DMS153 (cell line): ENCODE measurements at places on chromosomes 5 and 9.

DNA sequence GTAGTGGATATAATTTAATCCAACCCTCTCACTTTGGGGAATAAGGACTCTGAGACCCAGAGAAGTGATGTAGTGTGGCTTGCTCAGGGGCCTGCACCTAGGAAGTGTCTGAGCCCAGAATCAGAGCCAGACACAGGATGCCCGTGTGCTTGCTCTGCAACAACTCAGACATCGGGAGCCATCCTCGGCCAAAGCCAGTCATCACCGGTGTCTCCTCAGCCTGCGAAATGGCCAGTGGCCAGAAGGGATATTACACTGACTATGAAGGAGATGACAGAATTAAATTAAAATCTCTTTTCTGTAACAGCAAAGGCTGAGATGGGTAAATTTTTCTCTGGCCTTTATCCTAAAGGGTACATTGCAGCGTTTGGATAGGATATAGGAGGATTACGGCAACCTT, 102.9 kb downstream of the MARCHF11 start:
- DNase-seq, result no peak

- no peak for DNase-seq
Measured at GRCh38 chr9:116800885-116801284, 113.8 kb downstream of the TRIM32 start.

DNA sequence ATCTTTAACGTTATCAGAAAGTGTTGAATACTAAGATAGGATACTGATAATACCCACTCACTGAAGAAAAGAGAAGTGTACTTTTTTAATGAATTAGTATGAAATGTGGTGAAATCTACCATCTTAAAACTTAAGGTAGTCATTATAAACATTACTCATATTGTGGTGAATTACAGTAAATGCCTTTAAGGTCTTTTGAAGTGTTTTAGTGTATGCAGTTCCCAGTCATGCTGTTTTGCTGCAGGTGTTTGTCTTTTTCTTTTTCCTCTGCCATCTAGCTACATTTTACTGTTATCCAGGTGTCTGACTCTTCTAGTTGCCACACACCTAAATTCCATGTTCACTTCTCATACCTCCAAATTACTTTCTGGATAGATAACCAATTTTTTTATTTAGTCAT, 72.6 kb downstream of the ERMP1 start:
- DNase-seq, result no peak

GRCh38 chr9:95130484-95130883, 187.0 kb downstream of the FANCC start:
- DNase-seq, result no peak

DNA sequence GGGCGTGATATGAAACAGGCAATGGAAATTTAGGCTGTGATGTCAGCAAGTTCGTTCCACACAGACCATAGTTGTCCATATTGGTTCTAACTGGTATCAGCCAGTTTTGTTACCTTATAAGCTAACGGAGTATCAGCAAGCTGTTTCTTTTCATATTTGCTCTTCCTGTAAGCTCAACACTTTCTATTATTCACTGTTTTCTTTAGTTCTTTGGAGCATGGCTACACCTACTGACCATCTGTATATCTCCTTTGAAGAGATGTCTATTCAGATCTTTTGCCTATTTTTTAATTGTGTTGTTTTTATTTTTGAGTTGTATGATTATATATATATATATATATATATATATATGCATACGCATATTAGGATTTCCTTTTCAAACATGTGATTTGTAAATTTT, 1057.2 kb upstream of the CDH10 start:
- peak; percentile 4 for DNase-seq

- no peak for DNase-seq
Measured at GRCh38 chr9:133238851-133239532, 29.9 kb upstream of the OBP2B start.

GRCh38 chr5:32251871-32252458, 60.8 kb downstream of the MTMR12 start:
- no peak for DNase-seq

- no peak for DNase-seq
Measured at GRCh38 chr9:128206916-128207910, 4.0 kb downstream of the DNM1 start.

DNA sequence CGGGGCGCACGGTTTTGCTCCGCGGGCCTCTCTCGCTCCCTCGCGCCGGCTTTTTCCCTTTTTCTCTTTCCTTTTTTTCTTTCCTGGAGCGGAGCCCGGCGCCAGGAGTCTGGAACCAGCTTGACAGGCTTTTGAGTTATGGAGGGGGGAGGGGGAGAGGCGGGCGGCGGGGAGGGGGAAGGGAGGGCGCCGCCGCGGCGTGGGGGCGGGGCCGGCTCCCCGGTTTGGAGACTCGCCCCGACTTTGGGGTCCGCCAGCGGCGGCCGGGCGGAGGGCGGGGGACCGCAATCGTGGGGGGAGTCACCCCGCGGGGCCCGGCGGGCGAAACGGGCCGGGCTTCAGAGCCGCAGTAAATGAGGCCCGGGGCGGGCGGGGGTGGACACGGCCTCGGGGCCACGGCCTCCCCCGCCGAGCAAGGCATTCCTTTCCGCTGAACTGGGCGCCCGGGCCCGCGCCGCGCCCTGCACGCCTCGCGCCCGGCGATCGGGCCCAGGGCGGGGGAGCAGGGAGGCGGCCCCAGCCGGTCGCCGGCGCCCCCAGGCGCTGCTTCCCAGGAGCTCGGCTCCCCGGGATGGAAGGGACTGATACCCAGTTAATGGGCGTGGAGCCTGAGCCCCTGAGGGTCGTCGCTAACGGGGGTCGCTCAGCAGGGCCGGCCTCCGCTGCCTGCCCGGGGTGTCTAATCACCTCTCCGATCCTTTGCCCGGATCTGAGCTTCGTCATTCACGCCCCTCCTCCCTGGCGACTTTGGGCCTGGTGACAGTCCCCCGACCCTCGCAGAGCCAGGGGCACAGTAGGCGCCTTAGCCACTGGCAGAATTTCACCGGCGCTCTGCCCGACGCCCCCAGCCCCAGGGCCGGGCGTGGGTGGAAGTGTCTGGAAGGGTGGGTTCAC, 138.1 kb downstream of the C9orf50 start:
- peak; percentile 63 for DNase-seq

DNA sequence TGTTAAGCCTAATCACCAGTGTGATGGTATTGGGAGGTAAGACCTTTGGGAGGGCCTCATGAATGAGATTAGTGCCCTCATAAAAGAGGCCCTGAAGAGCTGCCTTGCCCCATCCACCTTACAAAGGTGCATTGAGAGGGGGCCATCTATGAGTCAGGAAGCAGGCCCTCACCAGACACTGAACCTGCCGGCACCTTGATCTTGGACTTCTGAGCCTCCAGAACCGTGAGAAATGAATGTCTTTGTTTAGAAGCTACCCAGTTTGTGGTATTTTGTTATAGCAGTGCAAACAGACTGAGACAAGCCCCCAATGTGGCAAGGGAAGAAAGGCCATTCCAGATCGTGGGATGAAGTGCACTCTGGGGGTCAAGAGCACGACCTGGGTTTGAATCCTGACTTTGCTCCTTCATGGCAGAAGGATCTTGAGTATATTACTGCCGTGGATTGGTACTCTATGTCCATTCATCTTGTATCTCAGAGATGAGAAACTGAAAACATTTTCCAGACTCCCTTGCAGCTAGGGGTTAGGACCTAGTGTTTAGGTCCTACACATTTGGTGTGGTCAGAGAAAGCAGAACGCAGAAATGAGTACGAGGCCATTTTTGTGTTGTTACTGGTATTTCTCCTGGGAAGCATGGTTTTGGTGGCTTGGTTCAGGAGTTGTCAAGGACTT, 86.7 kb downstream of the PTCH1 start:
- DNase-seq, result no peak

- no peak for DNase-seq
Measured at GRCh38 chr9:133341369-133342068, 5.5 kb upstream of the SURF6 start.

GRCh38 chr9:109166171-109166770, 778 bp downstream of the FRRS1L start:
- no peak for DNase-seq
